HT-29 (cell line): ENCODE measurements at places on chromosomes 1 and 21. TPM values are rescaled to one million over a fixed set of nuclear protein-coding genes. Genes with fewer than 3 reads are reported as not detected.

DNA sequence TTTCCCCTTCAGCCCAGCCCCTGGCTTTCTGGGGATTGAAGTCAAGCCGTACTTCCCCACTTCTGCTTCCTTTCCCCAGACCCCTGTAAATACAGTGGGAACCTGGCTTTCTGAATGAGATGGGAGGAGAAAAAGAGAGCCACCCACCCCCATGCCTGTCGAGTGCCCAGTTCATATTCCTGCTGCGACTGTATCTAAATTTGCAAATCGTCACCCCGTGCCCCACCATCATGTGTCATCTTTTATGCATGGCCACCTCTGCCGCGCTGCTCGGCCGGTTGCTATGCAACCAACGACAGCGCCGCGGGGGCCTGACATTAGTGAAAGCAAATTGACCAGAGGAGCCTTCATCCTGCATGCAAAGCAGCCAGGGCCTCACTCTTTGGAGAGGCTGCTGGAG, 143.0 kb downstream of the ELAVL4 start:
- no peak for DNase-seq

DNA sequence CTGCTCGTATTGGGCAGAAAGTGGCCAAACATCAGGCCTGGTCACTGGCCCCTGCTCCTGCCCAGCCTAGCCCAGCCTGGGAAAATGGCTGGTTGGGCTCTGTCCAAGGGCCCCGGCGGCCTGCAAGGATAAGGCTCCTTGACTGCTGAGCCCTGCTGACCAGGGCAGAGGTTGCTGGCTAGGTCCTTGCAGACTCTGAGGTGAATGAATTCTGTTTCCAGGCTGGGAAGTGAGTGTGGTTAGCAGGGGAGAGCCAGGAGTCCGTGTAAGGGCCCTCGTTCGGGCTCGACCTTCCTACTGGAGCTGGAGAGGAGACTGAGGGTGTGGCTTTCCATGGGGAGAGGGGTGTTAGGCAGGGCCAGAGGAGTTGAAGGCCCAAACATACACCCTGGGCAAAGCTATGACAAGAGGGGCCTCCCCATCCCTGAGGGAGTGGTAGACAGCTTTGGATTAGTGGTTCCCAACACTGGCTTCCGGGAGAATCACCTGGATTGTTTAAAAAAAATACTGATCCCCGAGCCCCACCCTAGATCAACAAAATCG, 20.6 kb downstream of the CSF1 start:
- peak; percentile 89 for DNase-seq

DNA sequence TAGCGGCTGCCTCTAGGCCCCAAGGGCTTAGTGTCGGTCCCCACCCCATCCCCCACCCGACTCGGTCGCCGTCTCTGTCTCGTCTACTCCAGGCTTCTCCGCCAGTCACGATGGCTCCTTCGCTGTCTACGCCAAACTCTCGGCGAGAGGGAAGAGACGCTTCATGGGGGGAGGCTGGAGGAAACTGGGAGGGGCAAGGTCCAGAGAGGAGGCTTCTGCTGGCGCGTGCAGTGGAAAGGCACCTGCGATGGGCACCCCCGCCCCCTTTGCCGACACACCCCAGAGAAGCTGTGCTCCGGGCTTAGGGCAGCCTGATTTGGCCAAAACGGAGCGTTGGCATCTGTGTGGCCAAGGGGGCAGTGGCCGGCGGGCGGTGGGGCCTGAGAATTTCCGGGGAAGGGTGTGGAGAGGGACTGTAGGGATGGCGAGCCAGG, 1.2 kb upstream of the CSMD2 start:
- no peak for DNase-seq

GRCh38 chr1:30445449-30445848, 277.9 kb downstream of the MATN1 start:
- DNase-seq, result no peak

Gene PLA2G2A
- 0.31 TPM in 1 of 2 replicates, not detected in the other for total RNA-seq
